H9 (cell line): ENCODE measurements at places on chromosomes 5 and 9.

- no peak for DNase-seq
Measured at GRCh38 chr5:10155897-10156667, 93.6 kb downstream of the ATPSCKMT start.

DNA sequence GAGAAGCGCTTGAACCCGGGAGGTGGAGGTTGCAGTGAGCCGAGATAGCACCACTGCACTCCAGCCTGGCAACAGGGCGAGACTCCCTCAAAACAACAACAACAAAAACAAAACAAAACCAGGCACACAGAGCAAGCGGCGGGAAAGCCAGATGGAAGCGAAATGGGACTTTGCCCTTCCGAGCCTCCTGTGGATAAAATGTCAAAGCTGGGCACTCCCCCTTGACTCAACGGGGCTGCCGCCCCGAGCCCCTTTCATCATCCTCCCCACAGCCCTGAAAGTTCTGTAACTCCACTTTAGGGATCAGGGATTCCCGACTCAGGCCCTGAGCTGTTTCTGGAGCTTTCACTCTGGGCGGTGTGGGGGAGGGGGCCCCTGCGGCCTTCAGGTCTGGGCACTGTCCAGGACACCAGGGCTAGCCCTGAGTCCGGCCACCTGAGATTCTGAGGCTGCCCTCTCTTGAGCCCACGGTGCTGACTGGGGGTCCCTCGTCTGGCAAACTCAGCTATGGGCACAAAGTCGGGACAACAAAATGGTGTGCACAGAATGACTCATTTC lies 30.6 kb upstream of the OBP2B start:
- peak; percentile 22 for DNase-seq

DNA sequence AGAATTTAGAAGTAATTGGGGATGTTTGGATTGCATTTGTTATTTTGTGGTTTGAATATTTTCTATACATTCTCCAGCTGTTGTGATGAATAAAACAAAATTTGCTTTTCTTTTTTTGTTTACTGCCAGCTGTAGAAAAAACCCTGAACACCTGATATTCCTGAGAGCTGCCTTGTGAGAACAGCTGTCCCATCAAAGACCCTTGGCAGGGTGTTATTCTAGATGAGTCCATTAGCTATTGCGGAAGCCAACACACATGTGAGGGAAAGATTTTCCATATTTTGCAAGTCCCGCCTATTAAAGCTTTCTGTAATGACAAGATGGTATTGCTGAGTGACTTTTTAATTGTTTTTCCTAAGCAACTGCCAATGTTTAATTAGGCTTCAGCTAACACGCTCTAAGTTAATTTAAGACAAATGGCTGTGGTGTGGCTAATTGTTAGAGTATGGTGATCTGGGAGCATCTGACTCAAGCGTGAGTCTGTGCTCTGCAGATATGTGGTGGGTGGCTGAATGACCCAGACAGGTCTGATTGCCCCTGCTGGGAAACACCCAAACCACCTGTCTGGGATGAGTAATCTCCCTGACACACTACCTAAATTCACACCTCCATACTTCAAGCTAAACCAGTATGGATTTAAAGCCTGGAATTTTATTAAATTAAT lies 86.5 kb upstream of the PRLR start:
- DNase-seq: no peak

DNA sequence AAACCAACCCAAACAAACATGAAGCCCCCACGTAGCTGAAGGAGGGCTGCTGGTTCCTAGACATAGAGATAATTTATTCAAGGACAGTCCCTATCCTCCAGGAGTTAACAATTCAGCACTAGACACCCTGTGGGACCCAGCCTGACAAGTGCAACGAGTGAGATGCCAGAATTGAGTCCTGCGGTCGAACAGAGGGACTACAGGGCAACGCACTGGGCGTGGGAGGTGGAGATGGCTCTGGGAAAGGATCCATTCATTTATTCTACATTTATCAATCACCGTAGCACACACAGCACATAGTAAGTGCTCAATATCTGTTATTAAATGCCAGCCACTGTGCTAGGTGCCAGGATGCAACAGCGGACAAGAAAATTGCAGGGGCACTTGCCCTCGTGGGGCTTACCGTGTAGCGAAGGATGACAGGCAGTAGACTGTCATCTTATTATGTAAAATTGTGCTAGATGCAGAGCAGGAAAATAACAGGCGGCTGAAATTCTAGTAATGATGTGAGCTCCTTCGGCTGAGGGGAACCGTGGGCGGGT lies 855 bp upstream of the ARHGAP26 start:
- DNase-seq: no peak

DNA sequence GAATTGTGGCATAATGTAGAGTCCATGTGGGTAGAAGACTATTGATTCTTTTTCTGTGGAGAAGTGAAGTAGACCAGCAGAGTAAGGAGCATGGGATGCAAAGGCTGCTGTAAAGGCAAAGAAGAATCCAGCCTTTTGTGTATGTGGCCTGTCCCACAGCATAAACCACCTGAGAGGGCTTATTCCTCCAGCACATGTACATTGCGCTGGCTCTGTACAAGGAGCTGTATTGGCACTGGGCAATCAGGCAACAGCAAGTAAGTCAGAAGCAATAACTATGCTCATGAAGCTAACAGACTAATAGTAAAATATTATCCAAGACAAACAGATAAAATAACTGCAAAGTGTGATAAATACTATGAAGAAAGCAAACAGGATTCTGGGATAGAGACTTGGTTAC lies 86.2 kb downstream of the LURAP1L start:
- DNase-seq: no peak

DNA sequence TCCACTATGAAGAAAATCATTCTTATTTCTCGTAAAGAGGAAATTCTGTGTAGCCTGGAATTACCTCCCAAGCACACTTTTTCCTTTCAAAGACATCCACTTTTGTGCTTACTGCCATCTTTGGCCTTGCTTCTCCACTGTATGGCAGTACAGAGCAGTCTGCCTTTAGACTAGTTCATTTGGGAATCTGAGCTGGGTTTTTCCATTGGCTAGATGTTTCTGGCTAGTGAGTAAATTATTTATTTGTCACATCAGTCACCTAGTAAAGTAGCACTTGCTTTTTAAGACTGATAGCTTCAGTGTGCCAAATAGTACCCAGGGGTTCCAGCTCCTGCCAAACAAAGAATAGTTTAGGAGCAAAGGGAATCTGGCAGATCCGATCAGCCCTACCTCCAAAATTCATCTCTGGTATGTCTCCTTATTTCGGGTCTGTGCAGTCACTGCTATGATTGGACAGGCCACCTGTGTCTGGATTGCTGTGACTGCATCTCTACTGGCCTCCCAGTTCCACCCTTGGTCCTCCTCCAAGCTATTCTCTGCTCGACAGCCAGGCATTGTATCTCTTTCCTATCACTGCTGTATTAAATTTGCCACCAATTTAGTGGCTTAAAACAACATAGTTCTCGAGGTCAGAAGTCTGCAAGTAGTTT lies 97.6 kb downstream of the NUDT12 start:
- no peak for DNase-seq

DNA sequence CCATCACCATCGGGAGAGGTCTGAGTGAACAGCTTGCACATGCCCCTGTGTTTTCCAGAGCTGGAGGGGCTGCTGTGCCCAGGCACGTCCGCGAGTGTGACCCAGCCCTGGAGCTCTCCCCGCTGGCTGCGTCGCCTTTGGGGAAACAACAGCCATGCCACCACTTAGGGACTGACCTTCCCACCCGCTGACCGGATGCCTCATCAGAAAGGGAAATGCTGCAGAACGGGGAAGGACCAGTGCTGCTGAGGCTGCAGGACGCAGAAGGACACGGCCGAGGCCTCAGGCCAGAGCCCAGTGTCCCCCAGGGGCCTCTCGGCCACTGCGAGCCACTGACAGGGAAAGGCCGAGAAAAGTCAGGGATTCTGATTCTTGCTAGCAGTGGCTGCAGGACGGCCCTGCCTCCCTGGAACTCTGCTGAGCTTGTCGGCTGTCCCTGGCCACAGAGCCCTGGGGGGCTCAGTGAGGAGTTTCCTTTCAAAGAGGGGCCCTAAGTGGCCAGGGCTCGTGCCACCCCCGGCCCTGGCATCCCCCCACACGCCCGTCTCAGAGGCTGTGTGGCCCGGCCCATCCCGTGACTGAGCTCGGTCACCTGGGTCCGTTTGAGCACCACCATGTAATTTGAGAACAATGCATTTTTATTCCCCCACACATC lies 130.8 kb downstream of the ZNF354C start:
- no peak for DNase-seq

GRCh38 chr9:9392755-9393154 lies 1220.0 kb downstream of the PTPRD start:
- DNase-seq: no peak

DNA sequence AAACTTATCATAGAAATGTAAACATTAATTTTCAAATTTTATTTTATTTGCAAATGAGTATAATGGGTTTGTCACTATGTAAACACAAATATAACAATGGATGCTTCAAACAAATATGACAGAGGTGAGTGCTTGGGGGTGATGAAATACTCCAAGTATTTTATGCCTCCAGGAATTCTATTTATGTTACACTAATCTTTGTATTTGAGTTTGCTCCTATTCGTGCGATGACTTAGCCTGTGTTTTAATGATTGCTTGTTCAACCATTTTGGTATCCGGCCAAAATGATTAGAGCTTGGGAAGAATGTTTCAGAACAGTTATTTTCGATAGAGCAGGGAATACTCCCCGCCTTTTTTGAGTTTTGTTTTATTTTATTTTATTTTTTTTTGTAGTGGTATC lies 5.0 kb downstream of the DMRT2 start:
- DNase-seq: no peak

DNA sequence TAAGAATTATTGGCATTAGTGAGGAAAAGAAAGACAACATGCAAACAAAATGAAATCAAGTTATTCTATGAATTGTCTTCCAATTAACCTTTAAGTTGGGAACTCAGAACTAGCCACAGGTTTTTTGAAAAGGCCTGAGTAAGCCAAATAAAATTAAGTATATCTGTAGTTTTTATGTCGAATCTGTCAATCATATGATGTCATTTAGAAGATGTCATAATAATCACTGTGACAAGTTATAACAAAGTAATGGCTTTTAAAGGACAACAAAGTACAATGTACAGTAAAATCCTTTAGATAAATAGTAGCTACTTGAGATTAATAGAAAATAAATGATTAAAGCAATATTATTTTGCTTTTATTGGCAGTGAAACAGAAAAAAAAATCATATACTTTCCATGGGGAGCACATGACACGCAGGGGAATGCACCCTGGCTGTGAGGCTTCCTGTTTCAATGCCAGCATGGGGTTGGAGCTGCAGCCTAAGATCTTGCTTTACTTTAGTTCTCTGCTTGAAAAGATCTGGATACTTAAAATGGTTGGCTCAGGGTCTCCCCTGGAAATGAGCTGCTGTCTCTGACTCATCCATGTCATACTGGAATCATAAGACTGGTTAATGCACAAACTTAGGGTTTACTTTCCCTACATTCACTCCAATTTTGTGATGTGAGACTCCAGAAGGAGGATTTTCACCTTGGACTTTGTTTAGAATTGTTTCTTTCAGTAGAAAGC lies 284.3 kb downstream of the TAF11L14 start:
- DNase-seq: peak; percentile 50

GRCh38 chr9:95063300-95063699 lies 254.2 kb downstream of the FANCC start:
- DNase-seq: no peak

GRCh38 chr5:2697446-2698200 lies 53.9 kb downstream of the IRX2 start:
- no peak for DNase-seq

- DNase-seq: no peak
Measured at GRCh38 chr9:38419181-38419580, 5.1 kb downstream of the IGFBPL1 start.

GRCh38 chr5:163434401-163434866 lies 3.0 kb upstream of the CCNG1 start:
- DNase-seq: no peak

DNA sequence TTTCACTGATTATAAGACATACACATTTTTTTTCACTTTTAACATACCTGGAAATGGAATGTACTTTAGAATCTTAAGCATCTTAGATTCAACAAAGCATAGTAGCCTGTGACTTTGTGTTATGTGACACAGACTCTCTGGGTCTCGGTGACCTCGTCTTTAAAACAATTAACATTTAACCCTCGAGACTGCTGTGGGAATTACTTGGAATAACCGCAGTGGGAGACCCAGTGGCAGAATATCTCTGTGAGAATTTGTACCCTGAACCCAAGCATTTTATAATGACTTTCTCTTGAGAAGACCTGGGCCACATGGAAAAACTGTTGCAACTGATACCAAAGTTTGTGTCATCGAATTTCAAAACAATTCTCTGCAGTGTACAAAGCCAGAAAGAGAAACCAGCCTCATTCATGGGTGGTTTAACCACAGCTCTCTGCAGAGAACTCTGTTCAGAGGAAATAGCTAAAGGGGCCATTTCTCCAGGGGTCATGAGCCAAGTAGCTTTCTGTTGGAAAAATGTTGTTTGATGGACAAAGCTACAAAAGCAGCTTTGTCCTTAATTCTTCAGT lies 10.0 kb upstream of the RETREG1 start:
- no peak for DNase-seq

GRCh38 chr9:133436681-133437080 lies 14.5 kb downstream of the ADAMTS13 start:
- no peak for DNase-seq

GRCh38 chr9:117307701-117308100 lies 107.2 kb downstream of the ASTN2 start:
- no peak for DNase-seq

- no peak for DNase-seq
Measured at GRCh38 chr5:149611326-149611725, 30.0 kb downstream of the ARHGEF37 start.

DNA sequence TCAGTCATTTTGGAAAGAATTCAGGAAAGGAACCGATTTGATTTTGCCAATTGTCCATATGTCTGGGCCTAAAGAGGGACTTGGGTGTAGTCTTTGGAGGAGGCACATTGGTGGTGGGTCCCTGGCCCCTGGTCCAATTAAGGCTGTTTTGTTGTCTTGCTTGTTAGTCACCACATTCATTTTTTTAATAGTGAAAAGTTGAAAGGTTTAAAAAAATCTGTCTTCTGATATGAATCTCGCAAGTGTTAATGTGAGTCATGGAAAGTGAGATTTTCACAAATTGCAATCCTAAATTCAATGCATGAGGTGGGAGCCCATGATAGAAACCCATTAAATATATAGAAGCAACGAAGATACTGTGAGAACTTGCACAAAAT lies 165.9 kb upstream of the OTULINL start:
- no peak for DNase-seq

- DNase-seq: no peak
Measured at GRCh38 chr5:131515348-131515747, 119.7 kb downstream of the RAPGEF6 start.

GRCh38 chr5:41559184-41559583 lies 48.8 kb upstream of the PLCXD3 start:
- no peak for DNase-seq

GRCh38 chr9:127860260-127860659 lies 5.8 kb upstream of the ENG start:
- no peak for DNase-seq

DNA sequence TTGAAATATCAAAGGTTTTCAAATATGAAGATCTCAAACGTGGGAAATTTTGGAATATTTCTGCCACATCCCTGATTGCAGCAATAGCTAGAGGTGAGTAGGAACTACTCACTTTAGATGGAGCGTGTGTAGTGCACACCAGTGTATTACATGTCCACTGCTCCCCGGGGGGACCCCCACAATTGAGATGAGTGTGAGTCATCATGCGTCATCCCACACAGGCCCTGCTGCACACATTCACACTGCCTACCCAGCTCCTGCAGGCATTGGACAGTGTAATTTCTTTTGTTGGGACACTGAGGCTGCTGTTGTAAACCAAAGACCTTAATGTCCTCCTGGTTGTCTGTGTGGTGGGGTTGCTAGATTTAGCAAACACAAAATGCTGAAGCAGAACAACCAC lies 280.0 kb downstream of the GAS1 start:
- DNase-seq: no peak

- no peak for DNase-seq
Measured at GRCh38 chr9:5624655-5625054, 4.3 kb upstream of the RIC1 start.
